ENCODE measurements at places on chromosomes 12 and 14. TPM values are rescaled to one million over a fixed set of nuclear protein-coding genes. Genes with fewer than 3 reads are reported as not detected.

Gene ZFHX2
- total RNA-seq: 0.86 TPM

Gene KLHL33
- total RNA-seq: not detected

Gene AMN
- total RNA-seq: not detected

Gene SINHCAF
- 122 TPM for total RNA-seq

Measured in thoracic aorta endothelial cell (primary cell).